ENCODE measurements at places on chromosomes 7 and 10.

DNA sequence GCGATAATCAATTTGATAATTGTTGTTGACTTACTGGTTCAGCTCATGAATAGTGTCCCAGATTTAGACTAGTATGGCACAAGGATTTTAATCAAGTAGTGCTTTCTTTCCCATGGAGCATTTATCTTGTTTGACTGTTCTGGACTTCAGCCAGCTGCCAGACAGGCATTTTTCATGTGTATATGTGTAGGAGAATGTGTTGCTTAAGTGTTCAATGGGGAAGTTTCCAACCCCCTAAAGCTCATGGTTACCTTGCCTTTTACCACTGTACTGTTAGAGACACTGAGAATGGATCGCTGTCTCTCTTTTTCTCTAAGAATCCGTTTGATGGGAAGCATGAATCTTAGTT lies 103.9 kb downstream of the LRRC4 start:
- no peak for DNase-seq

GRCh38 chr10:47025540-47026300 lies 114.5 kb downstream of the PTPN20 start:
- DNase-seq: peak; percentile 37

DNA sequence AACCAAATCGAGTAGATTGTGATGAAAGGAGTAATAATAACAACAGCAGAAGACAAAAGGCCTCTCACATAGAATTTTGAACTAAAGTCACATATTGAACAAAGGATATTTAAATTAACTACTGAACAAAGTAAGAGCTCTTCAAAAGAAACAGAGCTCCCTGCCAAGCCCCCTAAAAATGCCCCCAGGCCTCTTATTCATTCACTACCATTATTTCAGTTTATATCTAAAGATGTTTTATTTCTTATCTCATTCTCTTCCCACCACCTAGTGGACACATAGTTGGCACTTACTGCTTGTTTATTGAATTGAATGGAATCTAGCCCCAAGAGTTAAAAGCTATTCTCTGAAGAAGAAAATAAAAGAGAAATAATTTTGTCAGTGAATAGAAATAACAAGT lies 37.4 kb downstream of the VCL start:
- no peak for DNase-seq

- no peak for DNase-seq
Observed at GRCh38 chr10:33419311-33419710, 84.8 kb upstream of the NRP1 start.

DNA sequence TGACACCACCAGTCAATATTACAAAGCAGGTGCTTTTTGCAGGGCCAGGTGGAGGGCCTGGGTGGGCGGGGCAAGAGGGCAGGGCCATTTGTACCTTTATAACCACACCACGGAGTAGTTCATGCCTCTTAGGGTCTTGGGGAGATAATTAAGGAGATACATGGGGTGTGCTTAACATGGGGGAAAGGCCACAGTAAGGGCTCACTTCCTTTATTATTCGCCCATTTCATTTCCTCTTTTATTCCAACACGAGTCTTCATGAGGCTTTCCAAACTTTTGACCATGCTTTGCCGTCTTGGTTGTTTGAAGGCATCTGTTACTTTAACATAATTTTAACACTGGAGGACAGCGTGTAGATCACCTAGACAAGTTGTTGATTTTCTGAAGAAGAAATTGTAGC lies 33.3 kb upstream of the LYZL2 start:
- DNase-seq: no peak

- no peak for DNase-seq
Observed at GRCh38 chr7:85165263-85165662, 21.6 kb downstream of the SEMA3D start.

DNA sequence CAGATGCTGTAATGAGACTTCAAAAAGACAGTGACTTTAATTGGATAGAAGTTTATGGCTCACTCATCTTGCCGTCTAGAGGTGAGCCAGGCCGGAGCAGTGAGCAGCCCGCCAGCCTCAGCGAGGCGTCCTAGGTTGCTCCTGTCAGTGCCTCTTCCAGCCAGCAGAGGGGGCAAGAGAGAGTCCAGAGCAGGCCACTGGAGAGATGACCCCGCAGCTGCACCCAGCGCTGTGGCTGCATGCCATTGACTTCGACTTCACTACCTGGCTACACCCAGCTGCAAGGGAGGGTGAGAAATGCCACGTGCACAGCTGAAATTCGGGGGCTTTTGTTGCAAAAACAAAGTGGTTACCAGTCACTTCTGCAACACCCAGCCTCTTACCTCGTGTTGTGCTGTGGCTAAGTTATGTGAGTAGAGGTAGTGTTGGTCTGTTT lies 26.5 kb downstream of the NUB1 start:
- peak; percentile 83 for DNase-seq

DNA sequence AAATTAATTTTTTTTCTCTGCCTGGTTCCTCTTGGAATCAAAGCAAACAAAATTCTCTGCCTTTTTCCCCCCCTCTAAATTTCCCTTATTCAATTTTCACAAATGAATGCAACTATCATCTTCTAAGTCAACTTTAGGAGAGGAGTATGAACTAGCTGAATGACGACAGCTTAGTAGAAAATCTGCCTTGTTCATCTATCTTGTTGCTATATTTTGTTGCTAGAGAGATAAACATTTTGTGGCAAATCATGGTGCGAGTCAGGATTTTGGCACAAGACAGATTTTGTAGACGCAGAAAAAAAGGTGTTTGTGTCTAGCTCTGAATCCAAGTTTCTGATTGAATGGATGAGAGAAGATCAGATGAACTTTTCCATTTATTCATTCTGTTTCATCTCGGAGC lies 81.0 kb upstream of the FZD8 start:
- no peak for DNase-seq
